ENCODE measurements at places on chromosomes 16 and 17.

DNA sequence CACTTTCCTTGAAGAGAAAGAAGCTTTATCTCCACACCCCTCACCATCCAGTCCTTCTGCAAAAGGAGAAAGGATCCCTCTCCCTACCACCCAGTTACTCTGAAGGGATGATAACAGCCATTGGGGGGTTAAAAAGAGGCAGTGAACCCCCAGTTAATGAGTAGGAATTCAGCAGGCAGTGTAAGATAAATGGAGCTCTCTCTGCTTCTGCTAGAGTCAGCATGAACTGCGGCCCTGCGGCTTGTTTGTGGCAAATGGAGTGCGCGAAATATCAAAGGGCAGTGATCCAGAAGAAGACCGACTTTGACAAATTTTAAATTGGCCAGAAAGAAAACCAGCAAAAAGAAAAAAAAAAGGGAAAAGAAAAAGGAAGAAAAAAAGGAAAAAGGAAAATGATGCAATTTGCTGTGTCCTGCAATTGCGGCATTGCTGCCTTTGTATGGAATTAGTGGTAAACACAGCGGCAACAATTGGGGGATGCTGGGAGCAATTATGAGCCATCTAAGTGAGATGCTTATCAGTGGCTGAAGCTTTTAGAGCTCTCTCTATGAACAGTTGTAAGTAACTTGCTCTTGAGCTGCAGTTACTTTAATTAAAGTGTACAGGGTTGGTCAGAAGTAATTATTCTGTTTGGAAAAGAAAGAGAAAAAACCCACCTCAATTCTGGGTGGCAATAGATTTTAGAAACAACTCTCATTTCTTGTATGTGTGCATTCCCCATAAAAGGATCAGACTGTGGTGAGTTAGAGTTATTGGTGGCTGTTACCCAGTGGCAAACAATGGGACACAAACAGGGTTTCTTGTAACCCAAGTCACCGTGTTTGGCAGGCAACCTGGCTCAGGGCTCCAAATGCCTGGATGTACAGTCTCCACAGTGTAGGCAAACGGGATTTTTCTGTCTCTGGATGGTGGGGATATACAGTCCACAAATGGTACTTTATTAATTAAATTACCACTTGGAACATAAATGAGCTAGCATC, 161.3 kb downstream of the AATF start:
- DNase-seq = no peak

DNA sequence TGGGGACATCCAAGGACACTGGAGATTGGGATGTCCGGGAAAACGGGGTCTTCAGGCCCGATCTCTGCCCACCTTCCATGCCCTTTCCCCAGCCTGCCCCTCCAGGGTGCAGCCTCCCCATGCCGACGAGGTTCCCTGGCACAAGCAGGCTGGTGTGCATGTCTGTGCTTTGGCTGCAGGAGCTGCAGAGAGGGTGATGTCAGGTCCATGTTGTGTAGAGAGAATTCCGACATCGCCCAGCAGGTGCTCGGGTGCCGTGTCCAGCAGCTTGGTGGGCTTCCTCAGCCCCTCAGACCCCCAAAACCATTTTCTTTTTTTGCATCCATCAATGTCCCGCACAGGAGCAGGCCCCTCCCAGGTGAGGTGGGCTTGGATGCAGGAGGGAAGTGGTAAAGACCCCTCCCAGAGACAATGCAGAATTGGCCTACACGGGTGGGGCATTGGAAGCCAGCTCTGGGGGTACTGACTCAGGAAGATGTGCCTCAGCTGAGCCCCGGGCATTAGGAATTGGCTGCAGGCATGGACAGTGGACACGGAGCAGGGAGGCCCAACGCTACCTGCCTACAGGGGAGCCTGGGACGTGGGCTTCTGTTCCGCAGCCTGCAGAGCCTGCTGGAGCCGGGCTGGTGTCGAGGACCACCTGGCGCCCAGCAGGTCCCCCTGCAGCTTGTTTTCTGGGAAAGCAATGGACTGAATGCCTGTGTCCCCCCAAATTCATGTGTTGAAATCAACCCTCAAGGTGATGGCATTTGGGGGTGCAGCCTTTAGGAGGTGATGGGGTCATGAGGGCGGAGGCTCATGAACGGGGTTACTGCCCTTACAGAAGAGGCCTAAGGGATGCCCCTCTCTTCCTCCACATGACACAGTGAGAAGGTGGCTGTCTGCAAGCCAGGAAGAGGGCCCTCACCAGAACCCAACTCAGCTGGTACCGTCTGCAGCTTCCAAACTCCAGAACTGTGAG, 97.5 kb downstream of the METRNL start:
- DNase-seq = no peak

DNA sequence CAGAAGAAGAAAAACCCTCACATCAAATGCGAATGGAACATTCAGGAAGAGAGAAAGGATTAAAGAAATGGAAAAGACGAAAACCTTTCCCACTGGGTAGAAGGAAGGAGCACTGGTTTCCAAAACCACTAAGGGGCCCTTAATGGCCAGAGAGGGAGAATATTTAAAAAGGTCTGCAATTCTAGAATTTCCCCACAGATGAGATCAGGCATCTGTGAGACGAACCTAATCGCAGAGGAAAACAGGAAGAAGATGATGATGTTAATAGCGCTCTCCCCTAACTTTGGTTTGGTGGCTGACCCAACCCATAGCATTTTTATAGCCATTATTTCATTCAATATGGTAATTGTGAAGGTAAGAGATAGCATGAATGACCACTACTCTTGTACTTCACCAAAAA, 32.8 kb downstream of the XYLT1 start:
- DNase-seq = no peak

DNA sequence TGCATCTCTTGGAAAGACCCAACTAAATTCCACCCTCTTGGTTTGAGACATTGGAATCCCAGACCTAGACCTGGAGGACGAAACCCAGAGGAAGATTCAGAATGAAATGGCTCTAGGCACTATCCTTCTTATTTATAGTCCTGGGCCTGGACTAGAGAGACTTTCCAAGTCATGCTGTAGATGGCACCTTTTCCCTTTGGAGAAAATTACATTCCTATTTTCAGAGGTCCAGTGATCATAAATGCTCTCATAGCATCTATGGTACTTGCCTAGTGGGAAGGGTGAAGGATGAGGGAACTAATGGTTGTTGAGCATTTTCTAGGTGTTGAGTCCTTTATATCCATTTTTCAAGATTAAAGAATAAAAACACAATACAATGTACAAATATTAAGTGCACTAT, 37.1 kb downstream of the SPACA3 start:
- DNase-seq = no peak

DNA sequence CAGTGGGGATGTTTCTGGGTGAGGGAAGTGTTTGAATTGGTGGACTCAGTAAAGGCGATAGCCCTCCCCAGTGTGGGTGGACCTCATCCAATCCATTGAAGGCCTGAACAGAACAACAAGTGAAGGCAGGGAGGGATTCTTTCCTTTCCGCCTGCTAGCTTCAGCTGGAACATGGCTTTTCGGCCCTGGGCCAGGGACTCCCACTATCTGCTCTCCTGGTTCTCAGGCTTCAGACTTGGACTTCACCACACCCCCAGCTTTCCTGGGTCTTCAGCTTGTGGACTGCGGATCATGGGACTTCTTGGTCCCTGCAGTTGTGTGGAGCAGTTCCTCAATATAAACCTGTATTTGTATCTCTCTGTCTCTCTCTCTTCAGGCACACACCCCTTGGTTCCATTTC, 77.9 kb downstream of the SNX29 start:
- no peak for DNase-seq

DNA sequence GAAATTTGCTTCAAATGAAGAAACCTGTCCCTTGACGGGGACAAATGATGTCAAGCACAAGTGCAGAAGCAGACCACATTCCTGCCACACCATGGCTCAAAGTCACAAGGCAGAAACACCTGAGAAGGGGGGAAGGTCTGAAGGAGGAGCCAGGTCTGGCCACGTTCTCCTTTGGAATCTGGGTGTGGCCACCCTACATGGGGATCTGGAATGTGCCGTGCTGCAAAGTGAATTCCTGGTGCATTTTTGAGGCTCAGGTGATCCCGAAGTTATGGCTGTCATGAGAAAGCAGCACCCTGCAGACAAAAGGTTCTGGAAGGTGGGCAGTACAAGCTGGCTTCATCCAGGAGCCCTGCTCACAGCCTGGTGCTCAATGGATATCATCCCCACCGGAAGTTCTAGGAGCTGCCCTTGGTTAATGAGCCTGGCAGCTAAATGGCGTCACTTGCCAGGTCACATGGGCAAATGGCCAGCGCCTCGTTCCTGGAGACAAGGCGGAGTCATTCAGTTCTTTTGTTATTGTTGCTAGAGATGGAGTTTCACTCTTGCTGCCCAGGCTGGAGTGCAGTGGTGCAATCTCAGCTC, 20.1 kb upstream of the ADCY9 start:
- peak; percentile 80 for DNase-seq

DNA sequence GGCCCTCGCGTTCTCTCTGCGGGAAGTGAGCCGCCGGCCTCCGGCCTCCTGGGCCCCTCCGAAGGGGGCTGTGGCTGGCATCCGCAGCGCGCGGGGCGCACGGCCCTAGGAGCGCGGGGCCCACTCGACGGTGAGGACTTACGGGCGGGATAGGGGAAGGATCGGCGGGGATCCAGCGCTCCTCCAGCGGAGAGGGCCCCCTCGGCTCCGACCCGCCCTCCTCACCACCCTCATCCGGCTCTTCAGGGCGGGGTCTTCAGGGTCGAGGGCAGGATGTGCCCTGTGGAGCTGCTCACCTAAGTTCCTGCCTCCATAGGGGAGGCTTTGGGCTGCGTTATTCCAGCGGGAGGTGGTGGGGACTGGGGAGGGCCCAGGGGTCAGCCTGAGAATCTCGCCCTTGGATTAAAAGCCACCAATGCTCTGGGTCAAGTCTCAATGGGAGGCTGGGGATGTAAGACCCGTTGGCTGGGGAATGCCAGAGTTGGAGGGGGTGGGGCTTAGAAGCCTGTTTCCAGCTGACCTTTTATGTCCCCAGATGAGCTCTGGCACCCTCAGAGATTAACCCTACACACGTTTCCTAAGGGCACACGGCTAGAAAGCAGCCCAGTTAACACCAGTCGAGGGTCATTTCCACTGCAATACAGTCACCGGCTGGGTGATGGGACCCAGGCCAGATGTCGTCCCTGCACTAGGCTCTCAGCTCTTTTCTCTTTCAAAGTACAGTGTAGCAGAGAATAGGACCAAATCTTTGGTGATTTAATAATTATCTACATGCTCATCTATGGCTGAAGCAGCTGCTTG, 13.4 kb downstream of the TBX2 start:
- peak; percentile 84 for DNase-seq

GRCh38 chr16:69350536-69351133, 951 bp downstream of the TMED6 start:
- DNase-seq = no peak

GRCh38 chr17:37168731-37169353, 206.9 kb upstream of the C17orf78 start:
- peak; percentile 85 for DNase-seq

DNA sequence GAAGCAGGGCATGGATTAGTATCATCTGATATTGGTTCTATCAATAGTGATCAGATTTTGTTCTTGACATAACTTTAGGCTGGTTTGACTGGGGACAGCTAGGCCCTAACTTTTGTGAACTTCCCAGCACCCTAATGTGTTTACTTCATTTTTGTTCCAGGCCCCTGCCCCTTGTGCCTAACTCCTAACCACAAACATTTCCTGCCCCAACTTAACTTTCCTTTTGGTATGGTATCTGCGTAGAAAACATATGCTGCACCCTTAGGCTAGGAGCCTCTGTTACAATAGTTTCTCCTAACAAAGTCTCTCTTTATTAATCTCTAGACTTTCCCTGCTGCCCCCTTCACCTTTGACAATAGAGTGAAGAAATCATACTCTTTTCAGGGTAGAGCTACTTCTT, 2.5 kb downstream of the ADPRM start:
- DNase-seq = no peak

- peak; percentile 67 for DNase-seq
Measured at GRCh38 chr17:82889496-82890338, 49.9 kb upstream of the ZNF750 start.

- DNase-seq = peak; percentile 71
Measured at GRCh38 chr17:37147301-37147812, 198.6 kb downstream of the AATF start.

DNA sequence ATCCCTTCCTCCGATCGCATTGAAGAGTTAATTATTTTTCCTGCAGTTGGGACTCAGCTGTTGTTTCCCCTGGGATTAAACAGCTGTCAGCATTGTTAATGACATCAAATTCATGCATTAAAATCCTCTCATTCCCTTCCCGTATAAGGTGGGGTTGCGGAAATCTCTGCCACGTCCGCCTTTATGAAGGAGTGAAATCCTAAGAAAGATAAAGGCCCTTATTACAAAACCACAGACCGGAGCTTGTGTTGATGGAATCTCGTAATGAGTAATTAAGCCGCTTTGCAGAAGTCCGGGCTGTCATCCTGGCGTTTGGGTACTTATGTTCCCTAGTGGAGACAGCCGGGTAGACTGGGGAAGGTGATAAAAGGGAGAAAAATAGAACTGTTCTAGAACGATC, 627.6 kb downstream of the MAF start:
- DNase-seq = no peak

- DNase-seq = no peak
Measured at GRCh38 chr17:81179861-81180260, 13.8 kb upstream of the AATK start.

- peak; percentile 37 for DNase-seq
Measured at GRCh38 chr16:46885960-46886763, 2.0 kb downstream of the GPT2 start.

- no peak for DNase-seq
Measured at GRCh38 chr17:8019166-8019565, 16.8 kb downstream of the GUCY2D start.

DNA sequence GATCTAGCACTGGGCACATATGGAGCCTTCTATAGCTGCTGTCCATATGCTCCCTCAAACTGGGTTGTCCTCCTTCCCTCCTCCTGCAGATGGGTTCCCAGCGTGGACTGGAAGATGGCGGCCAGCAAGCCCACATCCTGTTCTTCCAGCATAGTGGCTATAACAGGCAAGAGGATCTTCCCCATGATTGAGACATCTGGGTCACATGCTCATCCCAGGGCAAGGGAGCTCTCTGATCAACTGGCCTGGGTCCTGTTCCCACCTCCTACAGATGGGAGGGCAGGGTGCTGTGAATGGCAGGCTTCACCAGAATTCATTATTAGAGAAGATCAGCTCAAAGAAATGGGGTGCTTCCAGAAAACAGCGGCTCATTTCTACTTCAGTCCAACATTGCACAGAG, 210.2 kb downstream of the PARN start:
- no peak for DNase-seq

DNA sequence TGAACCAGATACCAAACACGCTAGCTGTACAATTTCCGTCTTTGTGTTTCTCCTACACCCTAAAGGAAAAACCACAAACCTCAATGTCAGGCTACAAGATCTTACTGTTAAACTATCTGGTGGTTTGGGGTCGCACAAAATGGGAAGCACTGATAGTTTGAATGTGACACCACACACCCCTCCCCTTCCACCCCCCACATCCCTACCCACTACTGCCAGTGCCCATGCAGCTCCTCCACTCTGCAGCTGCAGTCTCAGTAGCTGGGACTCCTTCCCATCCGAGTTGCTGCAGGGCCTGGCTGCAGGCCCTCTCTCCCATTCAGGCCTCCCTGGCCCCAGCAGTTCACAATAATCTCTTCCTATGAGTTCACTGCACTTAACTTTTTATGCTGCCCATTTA, 18.4 kb downstream of the TRAP1 start:
- no peak for DNase-seq

- no peak for DNase-seq
Measured at GRCh38 chr17:36609498-36609862, 8.1 kb downstream of the MRM1 start.

- no peak for DNase-seq
Measured at GRCh38 chr16:8323153-8323552, 267.2 kb downstream of the TMEM114 start.
